Activated CD4-positive, alpha-beta T cell treated with anti-CD3 and anti-CD28 coated beads, Interleukin-2, amount 50 U/mL, for 24 hours (primary cell): ENCODE measurements at places on chromosomes 6 and 20.

- no peak for DNase-seq
These were observed 16.5 kb upstream of the CPNE5 start for GRCh38 chr6:36855750-36856149.

GRCh38 chr6:82032444-82032843 lies 215.1 kb downstream of the IBTK start:
- no peak for DNase-seq

- DNase-seq, result no peak
These were observed 28.8 kb downstream of the FAM229B start for GRCh38 chr6:112116221-112116620.

DNA sequence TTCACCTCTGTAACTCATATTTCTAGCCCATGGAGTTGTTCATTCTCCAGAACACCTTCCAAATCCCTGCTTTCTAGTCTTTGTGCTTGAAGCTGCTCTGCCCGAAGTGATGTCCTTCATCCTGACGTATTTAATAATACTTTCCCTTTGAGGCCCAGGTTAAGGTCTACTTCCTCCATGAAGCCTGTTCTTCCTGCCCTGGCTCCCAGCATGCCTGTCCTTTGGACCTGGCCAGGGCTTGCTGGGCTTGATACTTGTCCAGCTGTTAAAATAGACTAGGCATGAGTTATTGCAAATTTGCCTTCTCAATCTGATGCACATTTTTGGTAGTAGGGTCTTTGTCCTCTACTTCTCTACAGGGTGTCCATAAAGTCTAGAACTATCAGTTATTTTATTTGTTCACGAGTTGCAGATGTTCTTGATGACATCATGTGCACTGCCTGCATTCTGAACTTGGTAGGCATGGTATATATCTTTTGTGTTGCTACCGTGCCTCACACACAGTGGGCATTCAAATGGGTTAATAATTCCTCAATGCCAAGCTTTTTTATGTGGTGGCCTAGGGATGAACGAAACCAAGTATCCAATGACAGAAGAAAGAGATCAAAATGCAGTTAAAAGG lies 3.1 kb upstream of the MAP7 start:
- DNase-seq, result no peak

- no peak for DNase-seq
These were observed 122.3 kb downstream of the NKAIN2 start for GRCh38 chr6:123925842-123926399.

GRCh38 chr6:54002116-54002515 lies 109.1 kb upstream of the MLIP start:
- DNase-seq, result no peak
